H9 (cell line): ENCODE measurements at places on chromosomes 13 and 19. TPM values are rescaled to one million over a fixed set of nuclear protein-coding genes. Genes with fewer than 3 reads are reported as not detected.

Gene TEX101
- not detected in 2 replicates for total RNA-seq

Gene CEACAM16
- not detected in 2 replicates for total RNA-seq

Gene SYCN
- not detected in 2 replicates for total RNA-seq

Gene LILRB2
- not detected in 2 replicates for total RNA-seq

DNA sequence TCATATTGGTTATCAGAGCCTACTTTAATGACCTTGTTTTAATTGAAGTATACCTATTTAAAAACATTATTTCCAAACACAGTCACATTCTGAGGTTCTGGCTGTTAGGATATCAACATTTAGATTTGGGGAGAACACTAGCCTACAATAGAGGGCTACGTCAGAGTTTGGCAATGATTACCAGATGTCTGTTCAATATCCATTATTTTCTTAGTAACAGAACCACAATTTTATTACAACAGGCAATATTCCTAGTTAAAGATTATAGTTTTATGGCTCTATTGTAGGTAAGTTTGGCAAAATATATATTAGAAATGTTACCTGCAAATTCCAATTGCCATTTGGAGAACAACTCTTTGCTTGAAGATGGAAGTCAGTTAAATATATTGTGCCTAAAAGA, 1163.1 kb upstream of the MIR17HG start:
- H3K4me3 ChIP-seq = no peak overlapping the region
- H3K36me3 ChIP-seq = no peaks in the 10 kb centered on the region
- H3K27ac ChIP-seq = no peak overlapping the region
- no peak for DNase-seq
- H3K27me3 ChIP-seq = no peaks in the 10 kb centered on the region
- no peaks in the 10 kb centered on the region for H3K4me1 ChIP-seq

DNA sequence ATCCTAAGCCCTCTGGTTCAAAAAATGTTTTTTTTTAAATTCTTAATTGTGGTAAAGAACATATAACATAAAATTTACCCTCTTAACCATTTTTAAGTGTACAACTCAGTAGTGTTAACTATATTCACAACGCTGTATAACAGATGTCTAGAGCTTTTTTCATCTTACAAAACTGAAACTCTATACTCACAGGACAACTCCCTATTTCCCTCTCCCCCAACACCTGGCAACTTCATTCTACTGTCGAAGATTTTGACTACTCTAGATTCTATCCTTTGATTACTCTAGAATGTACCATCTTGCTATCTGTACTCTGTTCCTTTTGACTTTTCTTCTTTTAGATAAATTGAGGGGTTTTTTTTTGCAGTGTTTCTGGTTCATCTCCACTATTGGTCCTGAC, 200.4 kb downstream of the KLF12 start:
- no peak overlapping the region for H3K27ac ChIP-seq
- H3K4me1 ChIP-seq = peaks cover 2% of the 10 kb centered on the region; the same call in 1 of the 2 replicates
- H3K4me3 ChIP-seq = no peak overlapping the region
- 0 out of 2 replicates have a peak, but pooled peaks cover 4% of the 10 kb centered on the region for H3K36me3 ChIP-seq

GRCh38 chr19:53541971-53542370, 4.0 kb downstream of the ZNF331 start:
- peaks cover 57% of the 10 kb centered on the region for H3K36me3 ChIP-seq
- H3K4me3 ChIP-seq = no peak overlapping the region
- no peak overlapping the region for H3K27ac ChIP-seq

DNA sequence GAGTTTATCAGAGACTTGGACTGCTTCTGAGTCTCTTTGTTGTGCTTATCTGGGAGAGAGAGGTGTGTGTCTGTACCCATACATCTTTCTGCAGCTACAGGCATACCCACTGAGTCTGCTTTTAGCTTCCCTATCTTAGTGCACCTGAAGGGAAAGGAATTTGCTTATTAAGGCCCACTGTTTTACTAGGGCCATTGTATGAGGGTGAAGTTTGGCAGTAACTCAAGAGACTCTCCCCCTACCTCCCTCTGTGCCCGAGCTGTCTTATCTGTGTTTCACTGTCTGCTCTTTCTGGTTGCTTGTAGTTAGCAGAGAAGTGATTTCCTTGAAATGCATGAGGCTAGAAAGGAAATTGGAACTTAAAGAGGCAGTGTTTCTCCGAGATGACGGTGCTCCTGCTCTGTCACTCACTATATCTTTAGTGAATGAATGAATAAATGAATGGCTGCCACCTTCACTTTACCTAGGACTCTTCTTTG, 678 bp upstream of the CD33 start:
- H3K4me3 ChIP-seq = no peak overlapping the region
- no peak for DNase-seq
- no peaks in the 10 kb centered on the region for H3K27me3 ChIP-seq
- H3K4me1 ChIP-seq = no peaks in the 10 kb centered on the region
